ENCODE measurements at places on chromosomes 5 and 9. TPM values are rescaled to one million over a fixed set of nuclear protein-coding genes. Genes with fewer than 3 reads are reported as not detected.

- DNase-seq, result no peak
Measured at GRCh38 chr5:27387535-27388073, 349.2 kb upstream of the CDH9 start.

DNA sequence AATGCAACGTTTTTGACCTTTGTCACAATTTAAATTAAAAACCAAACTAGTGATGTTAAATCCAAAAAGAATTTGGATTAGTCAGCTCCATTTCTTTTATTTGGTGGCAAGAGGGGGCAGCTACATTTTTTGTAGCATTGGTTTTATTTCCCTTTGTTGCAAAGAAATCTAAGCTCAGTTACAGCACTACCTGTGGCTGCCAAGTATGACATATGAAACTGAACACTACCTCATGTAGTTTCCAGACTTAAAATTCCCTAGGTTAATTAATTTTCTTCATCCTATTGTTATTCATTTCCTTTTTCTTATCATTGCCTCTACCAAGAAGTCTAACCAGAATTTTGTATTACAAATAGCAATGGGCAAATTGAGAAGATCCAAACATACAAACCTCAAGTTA, 393.5 kb downstream of the BRINP1 start:
- no peak for DNase-seq

DNA sequence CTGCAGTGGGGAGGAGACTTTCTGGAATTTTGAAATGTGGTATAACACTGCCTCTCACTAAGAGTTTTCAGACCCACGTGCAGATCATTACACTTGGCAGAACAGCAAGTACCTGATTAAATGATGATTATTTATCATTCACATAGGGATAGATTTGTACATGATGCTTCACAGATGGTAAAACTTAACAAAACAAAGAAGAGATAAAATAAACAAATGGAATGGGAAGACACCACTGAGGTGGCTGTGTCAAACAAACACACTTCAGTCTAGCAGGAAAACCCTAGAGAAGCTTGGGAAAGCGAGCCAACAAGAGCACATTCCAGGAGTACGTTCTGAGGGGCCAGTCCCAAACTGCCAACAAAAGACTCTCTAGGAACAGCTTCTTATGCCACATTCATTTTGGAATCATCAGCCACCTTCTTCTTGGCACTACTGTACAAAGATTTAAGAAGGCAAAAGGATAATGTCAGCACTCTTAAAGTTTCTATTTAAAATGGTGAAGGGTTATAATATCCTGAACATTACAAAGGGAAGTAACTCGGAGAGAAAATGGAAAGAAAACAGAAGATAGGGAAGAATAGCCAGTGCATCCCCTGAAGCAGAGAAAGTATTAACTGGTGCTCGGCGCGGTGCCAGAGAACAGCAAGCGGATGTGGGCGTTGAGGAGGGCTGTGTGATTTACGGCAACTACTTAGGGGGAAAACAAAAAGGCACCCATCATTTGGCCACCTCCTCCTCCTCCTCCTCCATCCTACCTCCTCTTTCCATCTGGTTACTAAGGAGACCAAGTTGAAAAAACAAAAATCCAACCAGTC, 1.6 kb downstream of the MED27 start:
- DNase-seq, result no peak

- peak; percentile 90 for DNase-seq
Measured at GRCh38 chr5:56270568-56271392, 37.6 kb upstream of the ANKRD55 start.

DNA sequence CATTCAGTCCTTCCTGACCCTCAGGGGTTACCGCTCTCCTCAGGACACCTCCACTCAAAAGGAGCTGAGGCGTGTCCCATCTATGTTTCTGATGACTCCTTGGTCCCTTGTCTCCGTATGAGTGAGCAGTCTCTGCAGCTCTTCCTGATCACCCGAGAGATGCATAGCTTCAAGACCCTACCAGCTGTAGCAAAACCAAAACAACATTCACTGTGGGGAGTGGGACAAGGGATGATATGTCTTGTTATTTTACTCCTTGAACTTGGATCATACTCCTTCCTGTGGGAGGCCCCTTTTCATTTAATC, 14.4 kb downstream of the GLDC start:
- DNase-seq, result no peak

- DNase-seq, result no peak
Measured at GRCh38 chr9:34240006-34240405, 61.2 kb downstream of the UBAP1 start.

DNA sequence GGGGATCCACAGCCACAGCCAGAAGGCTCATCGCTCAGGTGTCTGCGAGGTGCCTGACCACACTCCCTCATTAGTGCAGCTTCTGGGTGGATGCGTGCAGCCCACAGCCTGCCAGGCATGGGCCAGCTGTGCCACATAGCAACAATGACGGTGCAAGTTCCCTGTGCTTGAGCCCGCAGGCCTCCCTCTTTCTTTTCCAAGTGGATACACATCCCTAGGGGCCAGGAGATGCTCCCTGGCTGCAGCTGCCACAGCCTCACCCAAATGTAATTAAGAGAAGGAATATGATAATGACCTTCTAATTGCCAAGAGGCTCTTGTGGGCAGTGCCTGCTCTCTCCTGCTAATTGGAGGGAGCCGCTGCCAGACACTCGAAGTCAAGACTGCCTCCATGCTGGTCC, 116.0 kb upstream of the PPP1R26 start:
- no peak for DNase-seq

DNA sequence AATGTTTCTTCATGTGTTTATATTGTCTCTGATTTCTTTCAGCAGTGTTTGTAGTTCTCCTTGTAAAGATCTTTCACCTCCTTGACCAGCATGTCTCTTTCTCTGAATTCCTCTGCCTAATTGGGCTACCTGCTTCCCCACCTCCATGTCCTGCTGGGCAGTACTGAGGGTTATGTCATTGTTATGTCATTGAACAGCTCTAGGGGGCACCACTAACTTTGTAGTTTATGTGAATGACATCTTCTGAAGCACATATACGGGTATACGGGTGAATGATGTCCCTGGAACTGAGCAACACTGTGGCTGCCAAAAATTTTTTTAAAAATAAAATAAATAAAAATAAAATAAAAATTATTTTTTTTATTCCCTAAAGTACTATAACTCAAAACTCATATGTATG, 16.9 kb upstream of the SNCAIP start:
- DNase-seq, result no peak

- DNase-seq, result no peak
Measured at GRCh38 chr5:97078958-97079743, 63.3 kb downstream of the LIX1 start.

DNA sequence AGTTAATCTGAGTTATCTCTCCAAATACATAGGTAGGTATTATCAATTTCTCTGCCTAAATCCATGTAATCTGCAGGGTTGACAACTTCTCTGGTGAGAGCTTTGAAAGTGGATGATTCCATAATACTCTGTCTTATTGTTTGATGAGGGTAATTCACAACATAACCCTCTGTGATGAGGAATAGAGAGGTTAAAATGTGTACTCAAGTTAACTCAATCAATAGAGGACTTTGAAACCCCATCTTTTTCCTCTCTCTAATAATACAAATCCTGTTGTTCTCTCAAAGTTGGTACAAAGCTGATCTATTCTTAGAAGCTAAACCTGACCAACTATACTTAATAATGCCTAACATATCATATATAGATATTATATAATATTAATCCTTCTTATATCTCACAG, 100.1 kb downstream of the PLPPR1 start:
- DNase-seq, result no peak

DNA sequence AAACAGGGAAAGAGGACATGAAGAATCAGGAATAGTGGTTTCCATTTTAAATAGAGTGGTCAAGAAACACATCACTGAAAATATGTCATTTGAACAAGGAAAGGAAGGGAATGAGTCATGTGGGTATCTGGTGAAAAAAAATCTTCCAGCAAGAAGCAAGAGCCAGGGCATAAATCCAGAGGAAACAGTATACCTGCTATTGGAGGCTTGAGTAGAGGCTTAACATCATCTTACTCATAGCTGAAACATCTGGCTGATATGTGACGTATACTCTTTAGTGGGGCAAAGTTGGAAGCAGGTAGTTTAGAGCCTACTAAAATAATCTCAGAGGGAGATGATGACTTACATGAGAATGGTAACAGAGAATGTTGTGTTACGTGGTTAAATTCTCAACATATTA, 517.2 kb downstream of the CAAP1 start:
- no peak for DNase-seq

DNA sequence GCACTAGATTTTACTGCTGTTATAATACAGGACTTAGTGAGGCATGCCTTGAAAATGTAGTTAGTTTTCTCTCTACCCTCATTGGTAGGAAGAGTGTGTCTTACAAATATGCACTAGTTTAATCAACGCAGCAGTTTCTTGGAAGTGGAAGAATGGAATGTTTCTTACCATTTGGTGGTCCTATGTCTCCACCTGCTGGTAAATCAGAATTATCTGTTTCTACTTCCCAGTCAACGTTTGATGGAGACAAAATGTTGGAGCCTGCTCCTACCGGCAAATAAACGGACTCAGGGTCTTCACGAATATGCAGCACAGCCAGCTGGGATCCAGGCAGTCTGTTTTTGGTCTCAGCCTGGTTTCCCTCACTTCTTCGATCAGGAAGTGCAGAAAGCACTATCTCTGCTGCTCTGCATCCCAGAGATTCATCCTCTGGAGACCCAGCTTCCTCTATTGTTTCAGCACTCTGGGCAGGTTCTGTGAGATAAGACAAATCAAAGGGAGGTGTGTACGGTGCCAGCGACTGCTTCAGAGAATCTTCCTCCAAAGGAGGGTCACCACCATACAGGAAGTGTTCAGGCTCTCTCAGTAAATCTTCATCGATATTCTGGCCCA, 59.5 kb upstream of the PCA3 start:
- no peak for DNase-seq

GRCh38 chr5:134000696-134001453, 3.9 kb downstream of the VDAC1 start:
- no peak for DNase-seq

DNA sequence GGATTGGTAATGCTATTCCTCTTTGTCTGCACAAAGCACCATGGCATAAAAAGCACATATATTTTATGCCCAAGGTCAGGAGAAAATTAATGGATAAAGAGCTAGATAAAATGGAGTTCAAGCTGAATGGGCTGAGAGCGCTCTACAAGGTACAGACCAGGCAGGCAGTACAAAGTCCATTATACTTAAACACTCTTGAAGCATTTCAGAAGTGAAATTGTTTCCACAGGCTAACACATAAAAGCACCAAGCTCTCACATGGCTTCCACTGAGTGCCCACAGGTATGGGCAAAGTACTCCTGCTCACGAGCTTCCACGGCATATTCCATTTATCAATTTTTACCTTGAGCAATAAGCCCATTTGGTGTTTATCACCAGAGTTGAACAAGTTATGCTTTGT, 771.2 kb upstream of the DMAC1 start:
- no peak for DNase-seq

- no peak for DNase-seq
Measured at GRCh38 chr9:127158786-127159324, 36.4 kb upstream of the ANGPTL2 start.

GRCh38 chr9:19199012-19199411, 31.5 kb upstream of the DENND4C start:
- no peak for DNase-seq

GRCh38 chr5:14699807-14700400, 35.4 kb downstream of the OTULIN start:
- no peak for DNase-seq

GRCh38 chr5:76249621-76250020, 153.5 kb upstream of the IQGAP2 start:
- no peak for DNase-seq

- DNase-seq, result no peak
Measured at GRCh38 chr5:76733049-76733417, 17.1 kb downstream of the F2R start.

DNA sequence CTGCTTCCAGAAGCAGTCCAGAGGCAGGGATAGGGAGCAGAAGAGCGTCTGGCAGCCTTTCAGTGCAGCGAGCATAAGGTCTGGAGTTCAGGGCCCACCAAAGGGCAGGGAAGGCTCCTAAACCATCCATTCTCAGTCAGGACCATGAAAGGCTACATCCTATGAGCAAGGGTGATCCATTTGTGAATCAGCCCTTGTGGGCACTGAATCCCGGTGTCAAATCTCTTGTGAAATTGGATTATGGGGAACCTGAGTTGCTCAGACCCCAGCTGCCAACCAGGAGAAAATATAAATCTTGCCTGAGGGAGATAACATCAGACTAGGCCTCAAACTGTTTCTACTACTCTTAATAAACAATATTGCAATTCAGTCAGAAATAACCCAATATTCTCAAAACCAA, 204.4 kb downstream of the SYK start:
- DNase-seq, result no peak

- DNase-seq, result no peak
Measured at GRCh38 chr9:110021891-110022290, 186.1 kb downstream of the C9orf152 start.

DNA sequence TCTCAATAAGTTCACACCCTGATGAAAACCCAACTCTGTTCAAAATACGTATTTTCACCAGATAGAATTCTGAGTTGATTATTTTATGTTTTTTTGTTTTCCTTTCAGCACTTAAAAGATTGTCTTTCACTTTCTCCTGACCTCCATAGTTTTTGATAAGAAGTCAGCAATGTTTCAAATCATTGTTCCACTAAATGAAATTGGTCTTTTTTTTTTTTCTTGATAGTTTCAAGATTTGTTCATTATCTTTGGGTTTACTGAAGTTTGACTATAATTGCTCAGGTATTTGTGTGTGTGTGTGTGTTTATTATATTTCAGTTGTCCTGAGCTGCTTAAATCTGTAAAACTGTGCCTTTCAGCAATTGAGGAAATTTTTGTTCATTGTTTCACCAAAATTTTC, 498.7 kb downstream of the TLE1 start:
- DNase-seq, result no peak

CCIN gene
- not detected for total RNA-seq

PLPPR1 gene
- total RNA-seq, result not detected

ABLIM3 gene
- 159 TPM for total RNA-seq

SMAD5 gene
- 55.7 TPM for total RNA-seq

GRM6 gene
- total RNA-seq, result not detected

RCL1 gene
- 6.5 TPM for total RNA-seq

IFNA21 gene
- total RNA-seq, result not detected

PCDHGB2 gene
- total RNA-seq, result 4.2 TPM

CLPTM1L gene
- 52.6 TPM for total RNA-seq

ARID3C gene
- not detected for total RNA-seq

DNAJB5 gene
- 43.3 TPM for total RNA-seq

ADAMTS2 gene
- total RNA-seq, result 23.2 TPM

ECSCR gene
- total RNA-seq, result 38.3 TPM

CSF1R gene
- 24.0 TPM for total RNA-seq

RNF208 gene
- total RNA-seq, result 25.9 TPM

PDZD2 gene
- total RNA-seq, result 109 TPM
